ENCODE measurements at places on chromosomes 16 and 17.
A peak's percentile ranks its signal among the peaks of the same experiment; 100 is the strongest.

- DNase-seq, result peak; percentile 92
These were observed at the start of gene AARSD1 for GRCh38 chr17:42964161-42964932. Gene AARSD1 (minus strand): TSS chr17:42964454. CDS start chr17:42964440, 14 bp downstream.

- DNase-seq, result no peak
These were observed 454.3 kb upstream of the EEF2KMT start for GRCh38 chr16:5551909-5552308.

DNA sequence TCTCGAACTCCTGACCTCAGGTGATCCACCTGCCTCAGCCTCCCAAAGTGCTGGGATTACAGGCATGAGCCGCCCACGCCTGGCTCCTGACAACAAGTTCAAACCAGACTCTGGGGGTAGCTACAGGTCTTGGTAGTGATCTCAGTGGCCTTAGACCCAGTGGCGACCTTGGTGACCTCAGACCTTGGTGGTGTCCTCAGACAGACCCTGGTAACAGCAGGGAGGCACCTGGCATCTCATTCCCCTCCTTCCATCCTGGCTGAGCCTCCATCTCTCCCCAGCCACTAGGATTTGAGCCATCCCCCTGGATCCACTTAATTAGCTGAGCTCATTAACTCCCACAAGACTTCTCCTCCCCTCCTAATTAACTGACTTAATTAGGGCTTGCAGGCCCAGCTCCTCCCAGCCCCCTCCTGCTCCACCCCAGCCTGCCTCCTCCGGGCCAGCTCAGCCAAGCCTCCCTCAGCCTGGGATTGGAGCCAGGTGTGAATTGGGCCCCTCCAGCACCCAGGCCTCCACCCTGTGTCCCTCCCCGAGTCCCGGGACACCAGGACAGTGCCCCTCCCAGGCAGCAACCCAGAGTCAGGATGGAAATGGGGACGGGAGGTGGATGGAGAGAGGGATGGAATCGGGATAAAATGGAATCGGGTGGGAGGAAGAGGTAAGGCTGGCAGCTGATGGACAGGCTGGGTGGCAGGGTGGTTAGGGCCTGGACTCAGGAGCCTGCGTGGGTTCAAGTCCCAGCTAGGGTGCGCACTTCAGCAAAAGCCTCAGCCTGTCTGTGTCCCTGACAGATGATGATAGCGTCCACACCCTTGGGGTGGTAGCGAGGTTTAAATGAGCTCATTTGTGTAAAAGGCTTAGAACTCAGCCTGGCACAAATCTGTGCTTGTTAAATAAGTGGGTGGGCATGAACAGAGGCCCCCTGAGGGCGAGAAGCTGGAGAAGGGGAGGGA is 11.2 kb upstream of the SBK1 start:
- DNase-seq, result no peak

DNA sequence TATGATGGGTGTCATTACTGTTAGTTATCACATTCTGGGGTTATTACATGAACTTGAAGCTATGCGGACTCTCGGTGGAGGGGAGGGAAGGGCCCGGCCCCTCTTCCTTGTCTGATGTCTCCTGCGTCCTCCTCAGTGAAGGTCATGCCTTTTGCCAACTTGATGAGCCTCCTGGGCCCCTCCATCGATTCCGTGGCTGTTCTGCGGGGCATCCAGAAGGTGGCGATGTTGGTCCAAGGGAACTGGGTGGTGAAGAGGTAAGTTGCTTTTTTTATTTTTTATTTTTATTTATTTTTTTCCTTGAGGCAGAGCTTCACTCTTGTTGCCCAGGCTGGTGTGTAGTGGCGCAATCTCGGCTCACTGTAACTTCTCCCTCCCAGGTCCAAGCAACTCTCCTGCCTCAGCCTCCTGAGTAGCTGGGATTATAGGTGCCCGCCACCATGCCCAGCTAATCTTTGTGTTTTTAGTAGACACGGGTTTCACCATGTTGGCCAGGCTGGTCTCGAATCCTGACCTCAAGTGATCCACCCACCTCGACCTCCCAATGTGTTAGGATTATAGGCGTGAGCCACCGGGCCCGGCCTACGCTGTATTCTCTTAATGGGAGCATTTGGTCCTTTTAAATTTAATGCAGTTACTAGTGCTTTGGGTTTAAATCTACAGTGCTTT is 21.6 kb downstream of the POLR3E start:
- DNase-seq, result peak; percentile 67

- DNase-seq, result no peak
These were observed 12.8 kb upstream of the AKTIP start for GRCh38 chr16:53515811-53516210.

DNA sequence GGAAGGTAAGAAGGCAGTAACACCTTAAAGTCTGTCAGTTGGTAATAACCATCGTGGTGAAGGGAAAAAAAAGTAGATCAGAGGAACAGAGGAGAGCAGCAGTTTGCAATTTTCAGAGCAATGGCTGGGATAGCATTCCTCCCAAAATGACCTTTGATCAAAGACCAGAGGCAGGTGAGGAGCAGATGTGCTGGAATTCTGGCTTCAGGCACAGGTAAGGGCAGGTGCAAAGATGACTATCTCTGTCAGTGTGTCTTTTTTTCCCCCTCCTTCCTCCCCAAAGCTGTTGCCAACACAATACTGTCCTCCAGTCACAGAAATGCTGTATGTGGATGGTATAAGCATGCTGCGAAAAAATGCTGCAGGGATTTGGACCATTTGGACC is 166.7 kb downstream of the XYLT1 start:
- no peak for DNase-seq

- no peak for DNase-seq
These were observed 124.5 kb downstream of the GAS7 start for GRCh38 chr17:10073941-10074340.

- DNase-seq, result no peak
These were observed 37.2 kb upstream of the TBX2 start for GRCh38 chr17:61362396-61362795.

DNA sequence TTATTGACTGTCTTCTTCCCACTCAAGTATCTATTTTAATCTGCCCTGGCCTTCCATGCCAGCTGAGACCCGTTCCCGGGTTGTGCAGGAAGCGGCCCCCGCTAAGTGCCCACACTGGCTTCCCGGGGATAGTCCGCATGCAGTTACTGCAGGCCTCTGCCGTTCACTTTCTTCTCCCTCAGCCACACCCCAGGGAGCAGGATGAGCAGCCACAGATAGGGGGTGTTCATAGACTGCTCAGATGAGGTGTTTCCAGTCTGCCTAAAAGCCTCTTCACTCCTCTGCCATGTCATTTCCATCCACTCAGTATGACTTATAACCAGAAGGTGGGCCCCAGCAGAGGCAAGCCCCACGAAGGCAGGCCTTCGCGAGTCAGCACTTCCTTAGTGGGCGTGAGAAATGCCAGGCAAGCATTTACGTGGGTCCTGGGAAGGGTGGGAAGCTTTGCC is 7.7 kb downstream of the MED9 start:
- no peak for DNase-seq

DNA sequence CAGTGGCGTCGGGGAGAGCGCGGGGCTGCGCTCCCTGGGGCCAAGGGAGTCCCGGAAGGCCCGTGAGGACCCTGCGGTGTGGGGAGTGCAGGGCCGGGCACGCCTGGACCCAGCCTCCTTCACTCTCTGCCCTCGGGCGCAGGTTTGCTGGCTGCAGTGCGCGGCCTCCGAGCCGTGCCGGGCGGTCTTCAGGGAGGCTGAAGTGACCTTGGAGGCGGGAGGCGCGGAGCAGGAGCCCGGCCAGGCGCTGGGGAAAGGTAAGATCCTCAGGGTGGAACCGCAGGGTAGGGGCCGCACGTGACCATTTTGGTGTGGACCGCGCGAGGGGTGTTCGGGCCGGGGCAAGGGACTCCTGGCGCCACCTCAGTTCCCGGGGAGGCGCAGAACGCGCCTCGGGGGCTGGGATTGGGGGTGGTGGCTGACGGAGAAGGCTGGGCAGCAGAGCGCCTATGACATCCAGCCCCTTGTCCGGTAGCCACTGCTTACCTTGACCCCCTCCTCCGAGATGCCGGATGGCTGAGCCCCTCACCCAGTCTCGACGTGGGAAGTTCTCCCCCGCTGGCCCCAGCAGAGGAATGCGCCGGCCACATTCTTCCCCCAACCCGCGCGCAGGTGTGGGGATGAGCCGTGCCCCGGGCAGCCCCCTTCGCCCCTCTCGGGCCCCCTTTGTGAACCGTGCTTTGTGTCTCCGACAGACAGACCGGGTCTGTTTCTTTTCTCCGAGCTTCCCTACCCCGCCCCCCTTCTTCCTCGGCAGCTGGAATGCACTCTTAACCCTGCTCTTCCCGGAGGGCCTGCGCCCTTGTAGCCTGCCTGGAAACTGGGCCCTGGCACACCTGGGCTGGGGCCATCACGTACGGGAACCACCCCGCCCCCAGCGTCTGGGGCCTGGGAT is 631 bp downstream of the CDH3 start:
- no peak for DNase-seq

- DNase-seq, result no peak
These were observed 160.3 kb downstream of the HS3ST3B1 start for GRCh38 chr17:14461227-14461548.

GRCh38 chr17:56912105-56912999 is 1.5 kb downstream of the TRIM25 start:
- no peak for DNase-seq

All from hematopoietic multipotent progenitor cell treated with erythropoietin and hydrocortisone succinate and interleukin-3 and kit ligand, for 17 days (in vitro differentiated cells).